ENCODE measurements at places on chromosomes 2 and 18.

- DNase-seq = no peak
Measured at GRCh38 chr2:27082773-27083409, 3.7 kb upstream of the KHK start.

DNA sequence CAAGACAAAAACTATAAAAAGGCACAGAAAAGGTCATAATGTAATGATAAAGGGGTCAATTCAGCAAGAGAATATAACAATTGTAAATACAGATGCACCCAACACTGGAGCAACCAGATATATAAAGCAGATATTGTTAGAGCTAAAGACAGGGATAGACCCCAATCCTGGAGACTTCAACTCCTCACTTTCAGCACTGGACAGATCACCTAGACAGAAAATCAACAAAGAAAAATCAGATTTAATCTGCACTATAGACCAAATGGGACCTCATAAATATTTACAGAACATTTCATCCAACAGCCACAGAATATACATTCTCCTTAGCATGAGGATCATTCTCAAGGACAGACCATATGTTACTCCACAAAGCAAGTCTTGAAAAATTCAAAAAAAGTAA lies 114.2 kb downstream of the ROCK1 start:
- DNase-seq = no peak

- DNase-seq = no peak
Measured at GRCh38 chr2:76669966-76670465, 852.2 kb downstream of the LRRTM4 start.

- no peak for DNase-seq
Measured at GRCh38 chr2:203446071-203446481, 89.0 kb downstream of the RAPH1 start.

DNA sequence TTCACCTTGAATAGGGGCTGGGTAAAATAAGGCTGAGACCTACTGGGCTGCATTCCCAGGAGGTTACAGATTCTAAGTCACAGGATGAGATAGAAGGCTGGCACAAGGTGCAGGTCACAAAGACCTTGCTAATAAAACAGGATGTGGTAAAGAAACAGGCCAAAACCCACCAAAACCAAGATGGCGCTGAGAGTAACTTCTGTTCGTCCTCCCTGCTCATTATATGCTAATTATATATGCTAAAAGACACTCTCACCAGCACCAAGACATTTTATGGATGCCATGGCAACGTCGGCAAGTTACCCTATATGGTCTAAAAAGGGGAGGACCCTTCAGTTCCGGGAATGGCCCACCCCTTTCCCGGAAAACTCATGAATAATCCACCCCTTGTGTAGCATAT lies 711.5 kb upstream of the KLHL29 start:
- DNase-seq = no peak

DNA sequence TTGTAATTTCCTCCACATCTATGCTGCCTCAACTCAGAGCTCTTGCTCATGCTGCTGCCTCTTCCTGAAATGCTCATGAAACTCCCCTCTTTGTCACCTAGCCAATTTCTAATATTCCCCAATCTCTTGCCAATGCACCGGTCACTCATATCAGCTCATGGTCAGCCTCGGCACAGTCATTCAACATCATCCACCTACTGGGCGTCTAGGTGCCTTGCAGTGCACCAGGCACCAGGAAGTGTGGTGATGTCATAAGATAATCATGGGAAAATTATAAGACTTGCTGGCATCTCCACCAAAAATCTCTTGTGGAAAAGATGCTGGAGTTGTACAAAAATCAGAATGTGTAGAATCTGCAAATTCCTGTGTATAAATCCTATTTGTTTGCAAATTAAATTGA lies 52.6 kb upstream of the RAB27B start:
- no peak for DNase-seq

DNA sequence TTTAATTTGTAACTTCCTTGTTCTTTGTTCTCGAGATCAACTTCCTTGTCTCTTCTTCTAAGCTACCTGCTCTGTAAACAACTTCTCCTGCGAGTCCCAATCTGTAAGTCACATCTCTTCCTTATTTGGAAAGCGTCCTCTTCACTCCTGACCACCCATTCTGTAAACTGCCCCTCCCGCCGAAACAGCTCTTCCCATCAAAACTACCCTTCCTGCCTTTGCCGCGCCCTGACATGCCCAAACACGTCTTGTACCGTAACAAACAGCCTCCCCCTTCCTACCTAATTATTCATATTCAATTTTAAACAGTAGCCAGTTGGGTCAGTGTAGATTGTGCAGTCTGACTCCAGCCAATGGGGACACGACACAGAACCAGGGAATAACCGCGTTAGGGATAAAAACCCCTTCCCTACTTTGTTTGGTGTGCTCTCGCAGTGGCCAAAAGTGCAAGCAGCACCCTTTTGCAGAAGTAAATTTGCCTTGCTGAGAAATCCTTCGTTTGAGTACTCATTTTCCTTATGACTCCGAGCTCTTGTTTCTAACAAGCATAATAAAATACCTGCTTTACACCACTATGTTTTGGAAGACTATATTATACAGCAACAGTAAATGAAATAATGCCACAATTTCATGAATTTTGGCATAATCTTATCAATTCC lies 39.8 kb downstream of the PIAS2 start:
- no peak for DNase-seq

- no peak for DNase-seq
Measured at GRCh38 chr2:172307800-172308199, 119.6 kb upstream of the ITGA6 start.

- no peak for DNase-seq
Measured at GRCh38 chr18:48042431-48042830, 112.0 kb upstream of the SMAD2 start.

GRCh38 chr2:142893241-142893640 lies 15.8 kb downstream of the KYNU start:
- DNase-seq = no peak

DNA sequence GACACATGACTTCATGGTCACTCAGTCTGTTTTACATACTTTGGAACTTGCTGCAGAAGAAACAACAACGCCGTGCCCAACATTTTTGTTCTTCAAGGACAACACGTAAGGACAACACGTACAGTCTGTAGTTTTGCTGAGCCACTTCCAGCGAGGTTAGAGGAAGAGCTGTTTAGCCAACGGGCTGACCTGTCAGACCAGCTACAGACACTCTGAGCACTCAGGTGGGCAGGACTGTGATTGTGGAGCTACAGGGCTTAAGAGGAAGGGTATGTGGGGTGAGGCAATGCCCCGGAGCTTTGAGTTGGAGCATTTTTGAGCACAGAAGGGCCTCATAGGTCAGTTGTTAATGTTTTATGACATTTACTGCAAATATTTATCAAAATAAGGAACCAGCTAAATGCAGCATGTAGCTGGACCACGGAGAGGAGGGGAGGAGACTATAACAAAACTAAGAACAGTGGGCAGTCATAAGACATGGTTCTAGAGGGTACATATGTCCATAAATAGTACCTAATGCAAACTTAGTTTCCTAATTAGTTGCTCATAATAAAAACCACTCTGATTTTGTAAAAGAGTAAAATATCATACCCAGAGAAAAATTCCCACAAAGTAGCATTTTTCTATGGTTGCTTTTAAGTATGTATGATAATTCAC lies 26.3 kb upstream of the NPC1 start:
- DNase-seq = peak; percentile 50

GRCh38 chr2:102012061-102012614 lies 20.4 kb downstream of the IL1R2 start:
- no peak for DNase-seq

DNA sequence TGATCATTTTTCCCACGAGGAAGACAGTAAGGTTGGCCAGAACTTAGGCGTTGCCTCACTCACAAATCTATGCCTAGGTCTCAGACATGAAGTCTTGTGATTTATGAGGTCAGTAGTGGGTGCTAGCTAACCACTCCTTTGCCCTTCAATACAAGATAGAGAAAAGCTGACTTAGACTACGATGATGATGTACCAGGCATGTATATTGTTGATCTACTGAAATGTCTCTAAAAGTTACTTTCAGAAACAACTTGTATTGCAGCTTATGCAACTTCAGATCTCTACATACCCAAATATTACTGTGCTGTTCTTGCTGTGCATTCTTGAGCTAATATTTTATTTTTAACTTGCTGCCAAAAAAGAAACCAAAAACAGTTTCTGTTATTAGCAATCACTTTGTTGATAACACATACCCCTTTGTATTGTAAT lies 30.6 kb downstream of the MAPRE2 start:
- no peak for DNase-seq

DNA sequence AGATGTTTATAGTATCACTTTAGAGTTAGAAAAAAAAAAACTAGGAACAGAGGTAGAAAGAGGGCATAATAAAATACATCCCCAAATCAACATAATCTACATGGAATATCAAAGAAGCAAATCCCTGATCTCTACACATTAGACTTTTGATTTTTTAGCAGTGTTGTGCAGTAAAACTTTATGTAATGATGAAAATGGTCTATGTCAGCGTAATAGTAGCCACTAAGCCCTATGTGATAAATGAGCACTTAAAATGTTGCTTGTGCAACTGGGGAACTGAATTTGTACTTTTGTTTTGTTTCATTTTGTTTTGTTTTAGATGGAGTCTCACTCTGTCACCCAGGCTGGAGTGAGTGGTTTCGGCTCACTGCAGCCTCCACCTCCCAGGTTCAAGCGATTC lies 36.3 kb downstream of the LNPK start:
- no peak for DNase-seq

GRCh38 chr2:213246497-213247281 lies 37.6 kb upstream of the SPAG16 start:
- DNase-seq = peak; percentile 60

DNA sequence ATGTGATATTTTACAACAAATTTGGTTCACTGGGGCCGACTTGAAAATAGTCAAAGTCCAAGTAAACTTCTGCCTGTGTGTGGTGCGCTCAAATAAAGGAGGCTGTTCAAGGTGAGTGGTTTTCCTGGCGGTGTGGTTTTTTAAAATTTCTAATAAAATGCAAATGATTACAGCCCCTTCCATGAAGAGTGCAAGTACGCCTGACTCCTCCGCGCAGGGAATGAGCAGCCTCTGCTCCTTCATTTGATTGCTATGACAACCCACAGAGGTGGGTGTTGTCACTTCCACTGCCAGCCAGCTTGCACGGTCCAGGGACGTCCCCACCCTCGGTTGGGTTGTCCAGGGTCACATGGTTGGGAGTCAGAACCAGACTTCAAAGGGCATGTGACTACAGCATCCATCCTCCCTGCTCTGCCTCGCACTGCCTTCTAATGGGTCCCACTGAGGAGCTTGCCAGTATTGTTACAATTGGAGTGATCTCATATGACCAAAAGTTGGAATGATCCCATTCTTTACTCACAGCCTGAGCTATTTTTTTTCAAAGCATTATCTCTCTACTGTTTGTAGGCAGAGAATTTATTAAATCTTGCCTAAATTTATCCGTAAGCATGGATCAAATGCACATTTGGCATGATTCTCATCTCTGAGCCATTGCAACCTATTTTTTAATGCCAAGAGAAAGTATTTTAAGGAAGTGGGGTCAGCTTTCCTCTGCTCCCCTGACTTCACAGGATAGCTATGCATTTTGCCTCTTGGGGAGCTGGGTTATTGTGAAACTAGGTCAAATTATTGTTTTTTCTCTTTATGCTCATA lies 121.3 kb downstream of the AGAP1 start:
- no peak for DNase-seq

DNA sequence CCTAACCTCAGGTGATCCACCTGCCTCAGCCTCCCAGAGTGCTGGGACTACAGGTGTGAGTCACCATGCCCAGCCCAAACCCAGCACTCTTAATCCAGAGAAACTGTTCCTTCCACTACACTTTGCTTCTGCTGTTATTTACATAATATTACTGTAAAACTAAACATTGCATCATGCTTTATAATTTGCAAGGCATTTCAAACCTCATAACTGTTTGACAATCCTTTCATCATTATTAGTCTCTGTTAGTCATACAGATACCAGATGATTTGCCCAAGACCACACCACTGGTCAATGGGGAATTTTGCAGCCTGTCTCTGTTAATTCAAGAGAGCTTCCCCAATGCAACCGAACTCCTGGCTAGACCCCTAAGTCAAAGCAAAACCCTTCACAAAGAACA lies 338.3 kb downstream of the ALK start:
- DNase-seq = no peak

DNA sequence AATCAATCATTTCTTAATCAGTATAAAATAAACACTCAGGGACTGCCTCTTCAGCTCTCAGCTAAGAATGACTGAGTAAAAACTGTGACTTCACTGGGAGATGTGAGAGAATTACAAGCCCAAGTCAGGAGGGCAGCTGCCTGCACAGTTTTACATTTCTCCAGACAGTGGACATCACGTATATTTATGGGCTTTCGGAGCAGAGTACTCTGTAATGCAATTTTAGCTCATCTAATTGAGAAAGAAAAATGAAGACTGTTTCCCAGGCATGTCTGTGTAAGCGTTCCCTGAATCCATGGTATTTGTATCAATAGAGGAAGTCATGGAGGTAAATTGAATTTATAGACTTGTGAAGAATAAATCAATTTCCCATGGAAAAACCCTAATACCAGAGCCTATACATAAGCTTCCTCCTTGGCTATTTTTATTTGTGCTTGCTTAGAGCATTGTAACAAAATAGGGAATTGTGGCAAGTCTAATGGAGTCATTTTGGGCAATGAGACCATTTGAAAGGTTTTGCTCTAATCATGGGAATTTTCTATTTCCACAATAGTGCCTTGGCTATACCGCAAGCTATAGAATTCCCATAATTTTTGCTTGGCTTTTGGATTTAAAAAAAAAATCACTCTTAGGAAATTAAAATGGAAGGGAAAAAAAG lies 87.2 kb downstream of the SLC5A7 start:
- no peak for DNase-seq

GRCh38 chr2:227813229-227813561 lies 447 bp upstream of the CCL20 start:
- peak; percentile 61 for DNase-seq

GRCh38 chr2:156540706-156541105 lies 104.5 kb downstream of the GPD2 start:
- no peak for DNase-seq

DNA sequence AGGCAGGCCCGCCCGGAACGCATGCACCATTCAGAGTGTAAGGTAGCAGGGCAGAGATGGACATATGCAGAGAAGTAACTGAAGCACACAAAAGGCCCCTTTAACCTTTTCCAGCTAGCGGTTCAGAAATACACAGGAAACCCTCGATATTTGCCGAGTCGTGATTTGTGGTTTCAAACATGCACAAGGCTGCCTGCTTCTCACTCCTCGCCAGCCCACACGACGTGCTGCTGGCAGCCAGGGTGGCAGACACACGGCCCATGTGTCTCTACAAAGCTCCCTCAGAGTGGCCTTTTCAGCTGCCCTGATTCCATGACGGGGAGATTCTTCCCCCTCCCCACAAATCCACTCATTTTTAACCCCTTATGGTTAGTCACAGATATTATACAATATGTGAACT lies 23.6 kb downstream of the ZBTB7C start:
- DNase-seq = no peak

Data from Caco-2 (cell line).